ENCODE measurements at places on chromosomes 6 and 20.

GRCh38 chr6:102051720-102052119 is 658.2 kb downstream of the GRIK2 start:
- DNase-seq = no peak

DNA sequence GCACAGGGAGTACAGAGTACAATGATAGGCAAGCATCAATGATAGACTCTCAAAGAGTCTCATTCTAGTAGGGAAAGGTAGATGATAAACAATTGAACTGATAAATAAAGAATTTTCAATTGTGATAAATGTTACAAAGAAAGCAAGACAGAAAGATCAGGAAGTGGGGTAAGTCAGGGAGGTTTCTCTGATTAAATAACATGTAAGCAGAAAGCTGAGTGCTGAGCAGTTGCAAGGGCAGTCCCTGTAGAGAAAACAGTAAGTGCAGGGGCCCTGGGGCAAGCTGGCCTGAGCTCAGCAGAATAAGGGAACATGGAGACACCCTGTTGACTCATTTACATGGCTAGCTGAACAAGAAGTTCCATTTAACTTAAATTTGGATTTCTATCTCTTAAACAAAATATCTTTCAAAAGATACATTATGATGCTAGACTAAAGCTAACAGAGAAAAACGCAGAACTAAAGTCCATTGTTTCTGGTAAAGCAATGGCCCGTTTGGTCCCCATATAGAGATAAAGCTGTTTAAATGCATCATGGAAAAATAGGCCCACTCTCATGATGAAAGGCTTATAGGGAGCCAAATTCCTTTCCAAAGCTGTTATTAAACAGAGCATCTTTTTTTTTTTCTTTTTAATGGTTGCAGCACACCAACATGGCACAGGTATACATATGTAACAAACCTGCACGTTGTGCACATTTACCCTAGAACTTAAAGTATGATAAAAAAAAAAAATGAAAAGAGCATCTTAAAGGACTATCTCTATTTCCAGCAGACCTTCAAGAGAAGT is 5.3 kb upstream of the TNFAIP3 start:
- DNase-seq = no peak

DNA sequence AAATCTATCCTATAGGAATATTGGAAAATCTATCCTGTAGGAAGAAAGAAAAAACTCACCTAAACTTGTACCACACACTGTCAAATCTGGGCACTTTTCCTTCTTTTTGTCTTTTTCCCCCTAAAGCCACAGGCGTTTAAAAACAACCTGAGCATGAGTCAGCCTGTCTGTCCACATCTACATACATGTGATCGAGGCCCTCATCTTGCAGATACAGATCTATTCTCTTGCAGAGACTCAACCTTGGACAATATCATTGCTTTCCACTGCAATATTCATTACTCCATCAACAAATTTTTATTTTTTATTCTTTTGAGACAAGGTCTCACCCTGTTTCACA is 95.9 kb upstream of the IYD start:
- DNase-seq = no peak

- DNase-seq = no peak
These were observed 24.5 kb downstream of the TOX2 start for GRCh38 chr20:43938932-43939761.

DNA sequence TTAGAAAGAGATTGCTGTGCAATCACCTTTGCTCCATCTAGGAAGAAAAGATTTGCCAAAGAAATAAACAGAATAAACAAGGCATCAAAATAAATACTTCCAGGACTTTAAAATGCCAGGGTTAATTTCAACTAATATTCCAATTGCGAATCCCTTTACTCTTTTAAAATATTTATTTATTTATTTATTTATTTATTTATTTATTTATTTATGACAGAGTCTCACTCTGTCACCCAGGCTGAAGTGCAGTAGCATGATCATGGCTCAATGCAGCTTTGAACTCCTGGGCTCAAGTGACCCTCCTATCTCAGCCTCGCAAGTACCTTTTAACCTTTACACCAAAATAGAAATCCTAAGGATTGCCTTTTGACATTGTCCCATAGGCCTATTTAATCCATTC is 191.1 kb downstream of the EDN1 start:
- no peak for DNase-seq

Measured in CD4-positive, alpha-beta T cell treated with Interleukin-17A for 1 hour (primary cell).